Bronchial epithelial cell (primary cell): ENCODE measurements at places on chromosomes 5 and 9.

GRCh38 chr9:68702493-68702892, 2.5 kb upstream of the PIP5K1B start:
- DNase-seq = peak; percentile 5

DNA sequence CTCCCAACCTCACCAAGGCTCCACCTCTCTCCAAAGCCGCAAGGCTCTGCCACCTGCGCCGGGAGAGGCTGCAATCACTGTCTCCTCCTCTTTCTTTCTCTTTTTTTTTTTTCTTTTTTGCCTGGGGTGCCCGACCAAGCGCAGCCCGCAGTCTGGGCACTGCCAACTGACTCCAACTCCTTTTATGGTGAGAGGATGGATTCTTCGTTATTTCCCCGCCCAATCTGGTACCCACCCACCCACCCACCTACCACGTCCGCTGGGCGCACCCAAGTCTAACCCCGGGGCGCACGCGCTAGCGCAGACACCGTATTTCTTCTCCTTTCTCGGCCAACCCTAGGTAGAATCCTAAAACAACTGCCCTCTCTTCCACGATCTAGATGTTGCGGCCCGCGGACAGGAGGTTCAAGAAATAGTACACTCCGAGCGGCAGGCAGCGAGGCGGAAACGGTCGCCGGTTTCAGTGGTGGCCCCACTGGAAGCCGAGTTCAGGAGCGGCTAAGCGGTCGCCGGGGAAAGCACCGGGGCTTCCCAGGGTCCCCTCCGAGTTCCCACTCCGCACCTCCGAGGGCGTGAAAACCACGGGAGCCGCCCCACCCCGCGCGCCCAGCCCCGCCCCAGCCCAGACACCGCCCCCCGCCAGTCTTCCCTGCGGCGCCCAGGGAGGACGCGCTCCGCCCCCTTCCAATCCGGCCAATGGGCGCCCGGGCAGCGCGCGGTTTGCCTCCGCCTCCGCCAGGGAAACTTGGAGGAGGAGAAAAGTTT, 385 bp upstream of the PTGER4 start:
- DNase-seq = peak; percentile 92

DNA sequence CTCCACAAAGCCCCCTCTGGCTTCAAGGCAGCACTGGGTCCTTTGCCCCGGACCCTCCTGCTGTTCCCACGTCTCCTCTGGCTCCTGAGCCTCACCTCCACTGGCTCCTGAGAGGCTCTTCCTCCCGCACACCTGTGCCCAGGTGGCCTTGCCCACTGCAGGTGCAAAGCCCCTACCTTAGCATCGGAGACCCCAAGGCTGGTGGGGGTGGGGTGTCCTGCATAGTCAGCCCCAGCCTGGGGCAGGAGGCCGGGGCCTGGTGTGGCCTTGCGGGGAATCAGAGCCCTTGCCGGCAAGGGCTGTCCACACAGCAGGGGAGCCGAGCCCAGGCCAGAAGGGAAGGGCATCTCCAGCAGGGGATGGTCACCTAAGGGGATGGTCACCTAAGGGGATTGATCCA, 41.3 kb upstream of the CEP72 start:
- DNase-seq = no peak

- no peak for DNase-seq
Observed at GRCh38 chr5:113118298-113118697, 141.7 kb downstream of the DCP2 start.

GRCh38 chr5:72154076-72154756, 46.9 kb downstream of the MAP1B start:
- DNase-seq = no peak

DNA sequence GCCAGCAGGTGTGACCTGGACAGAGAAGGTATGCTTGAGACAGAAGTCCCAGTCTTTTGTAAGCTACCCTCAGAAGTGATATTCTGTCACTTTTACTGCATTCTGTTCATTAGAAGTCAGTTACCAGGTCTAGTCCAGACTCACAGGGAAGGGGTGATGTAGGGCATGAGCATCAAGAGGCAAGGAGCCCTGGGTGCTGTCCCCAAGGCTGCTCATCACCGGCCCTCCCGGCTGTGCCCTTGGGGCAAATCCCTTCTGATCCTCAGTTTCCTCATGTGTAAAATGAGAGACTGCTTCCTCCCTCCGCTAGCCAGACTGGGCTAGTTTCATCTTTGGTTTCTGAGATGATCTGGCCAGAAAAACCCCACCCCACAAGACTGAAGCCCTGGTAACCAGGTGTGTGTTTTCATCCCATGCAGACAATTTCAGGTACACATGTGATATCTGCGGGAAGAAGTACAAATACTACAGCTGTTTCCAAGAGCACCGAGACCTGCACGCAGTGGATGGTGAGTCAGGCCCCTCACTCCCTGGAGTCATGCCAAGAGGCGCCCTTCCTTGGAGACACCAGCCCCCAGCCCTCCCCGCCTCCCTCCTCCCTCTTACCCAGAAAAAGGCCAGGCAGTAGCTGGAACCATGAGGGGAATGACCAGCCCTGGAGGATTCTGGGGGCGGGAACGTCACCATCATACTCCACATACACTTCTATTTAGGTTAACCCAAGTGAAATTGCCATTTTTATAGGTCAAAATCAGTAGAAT, 71.0 kb downstream of the AMBP start:
- DNase-seq = no peak

DNA sequence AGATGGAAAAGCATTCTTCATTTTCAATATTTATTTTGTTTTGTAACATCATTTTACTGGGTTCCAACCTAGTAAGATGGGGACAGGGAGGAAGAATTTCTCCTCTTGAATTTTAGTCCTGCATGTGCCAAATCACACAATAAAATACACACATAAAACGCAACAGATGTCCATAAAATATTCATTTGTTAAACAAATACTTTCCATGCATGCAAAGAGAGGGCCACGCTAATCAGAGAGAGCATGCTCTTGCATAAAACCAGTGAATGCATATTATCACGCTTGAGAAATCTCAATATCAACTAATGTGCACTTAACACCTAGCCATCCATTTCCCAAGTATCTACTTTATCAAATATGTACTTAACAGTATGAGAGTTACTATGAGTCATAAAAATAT, 212.6 kb upstream of the TARS1 start:
- DNase-seq = no peak

DNA sequence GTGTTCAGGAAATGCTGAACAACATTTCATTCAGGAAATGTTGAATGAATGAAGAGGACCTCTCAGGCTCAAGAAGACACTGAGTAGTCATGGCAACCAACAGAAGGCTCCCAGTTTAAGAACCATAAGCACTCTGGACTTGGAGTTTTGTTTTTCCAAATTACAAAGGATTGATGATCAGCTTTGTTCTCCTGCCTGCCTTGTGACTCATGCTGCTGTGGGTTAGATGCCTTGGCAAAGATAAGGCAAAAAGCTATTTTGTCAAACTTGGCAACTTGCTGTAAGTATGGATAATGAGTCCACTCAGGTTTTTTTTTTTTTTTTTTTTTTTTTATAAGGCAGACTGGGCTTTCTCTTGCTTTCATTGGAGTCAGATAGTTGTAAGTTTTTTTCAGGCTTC, 365.0 kb downstream of the TMEM232 start:
- DNase-seq = no peak
